Glutamatergic neuron (in vitro differentiated cells): ENCODE measurements at places on chromosomes 4 and X.

- no peak for DNase-seq
These were observed 48.6 kb downstream of the VEGFC start for GRCh38 chr4:176744091-176744490.

DNA sequence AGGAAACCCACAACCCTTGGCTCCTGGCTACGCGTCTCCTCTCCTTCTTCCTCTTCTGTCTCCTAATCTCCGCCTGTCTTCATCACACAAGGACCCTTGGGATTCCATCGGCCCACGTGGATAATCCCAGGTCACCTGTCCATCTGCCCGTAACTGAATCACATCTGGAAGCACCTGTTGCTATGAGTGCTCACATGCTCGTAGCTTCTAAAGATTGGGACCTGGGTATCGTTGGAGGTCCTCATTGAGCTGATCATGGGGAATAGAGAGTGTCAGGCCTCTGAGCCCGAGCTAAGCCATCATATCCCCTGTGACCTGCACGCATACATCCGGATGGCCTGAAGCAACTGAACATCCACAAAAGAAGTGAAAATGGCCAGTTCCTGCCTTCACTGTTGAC, 175.4 kb downstream of the SHOX start:
- DNase-seq: no peak

DNA sequence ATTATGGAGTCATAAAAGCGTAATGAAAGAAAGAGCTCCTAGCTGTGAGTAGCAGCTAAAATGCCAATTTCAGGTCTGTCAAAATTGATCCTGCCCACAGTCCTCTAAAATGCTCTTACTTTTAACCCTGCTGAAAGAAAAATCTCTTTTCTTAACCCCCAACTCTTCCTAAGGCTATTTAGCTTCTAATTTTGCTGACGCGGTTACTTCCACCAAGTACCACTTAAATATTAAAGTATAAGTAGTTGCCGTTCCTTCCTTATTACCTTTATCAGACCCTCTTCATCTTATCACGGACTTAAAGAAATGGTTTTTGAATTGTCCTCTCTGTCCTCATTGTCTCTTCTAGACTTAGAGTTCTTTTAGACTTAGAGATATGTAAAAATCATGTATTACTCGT, 272.2 kb downstream of the FRMPD4 start:
- DNase-seq: no peak

DNA sequence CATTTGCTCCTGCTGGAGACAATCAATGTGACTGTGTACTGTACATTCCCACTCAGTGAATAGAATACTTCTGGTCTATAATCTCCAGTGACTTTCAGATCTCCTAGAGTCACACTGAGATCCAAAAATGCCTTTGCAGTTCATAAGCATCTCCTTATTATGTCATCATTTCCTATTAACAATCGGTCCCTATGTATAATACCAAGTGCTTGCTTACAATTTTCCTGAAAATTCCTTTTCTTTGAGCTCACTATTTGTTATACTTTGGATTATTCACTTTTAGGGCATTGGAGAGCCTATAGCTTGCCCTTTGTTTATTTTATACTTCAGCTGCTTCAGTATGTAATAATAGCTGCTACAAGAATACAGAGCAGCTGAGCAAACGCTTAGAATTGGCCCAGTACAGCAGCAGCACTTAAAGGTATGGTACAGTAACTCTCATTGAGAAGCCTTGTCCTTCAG, 313.0 kb downstream of the DCTD start:
- DNase-seq: no peak

DNA sequence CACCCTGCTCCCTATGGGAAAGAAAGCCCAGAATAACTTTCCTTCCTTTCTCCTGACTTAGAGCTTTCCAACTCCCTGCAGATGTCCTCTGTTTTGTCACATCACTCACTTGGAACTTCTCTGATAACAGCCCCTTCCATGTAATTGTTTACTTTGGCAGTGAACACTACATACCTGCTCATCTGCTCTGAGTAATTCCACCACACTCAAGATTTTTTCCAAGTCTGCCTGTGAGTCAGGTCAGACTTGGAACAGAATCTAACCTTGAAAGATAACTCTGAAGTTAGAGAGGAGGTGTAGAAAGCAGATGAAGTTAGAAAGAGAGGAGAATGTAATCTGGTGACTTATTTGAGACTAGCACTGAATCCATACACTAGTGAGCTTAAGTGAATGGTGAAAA, 7.4 kb downstream of the MAGEB10 start:
- DNase-seq: no peak

DNA sequence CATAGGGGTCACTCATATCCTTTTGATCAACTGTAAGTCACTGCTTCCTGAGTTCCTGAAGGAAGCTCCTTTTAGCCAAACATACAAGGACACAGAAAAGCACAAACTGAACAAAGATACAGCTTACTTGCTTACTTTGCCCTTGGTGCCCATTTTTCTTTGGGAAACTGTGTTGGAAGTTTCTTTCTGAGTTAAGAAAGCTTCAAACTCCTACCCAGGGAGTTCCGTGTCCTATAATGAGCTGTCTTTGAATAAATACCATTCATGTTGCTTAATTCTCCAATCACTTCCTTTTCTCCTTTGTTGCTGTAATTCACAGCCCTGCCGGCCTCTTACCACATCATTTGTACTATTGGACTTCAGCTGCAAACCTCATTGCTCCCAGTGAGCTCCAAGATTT, at the start of gene ADH4:
Gene ADH4, minus strand, starts transcription at position 228 of the 400 bp plus-strand sequence. Its CDS starts 75 bp downstream, at position 153.
- DNase-seq: no peak

DNA sequence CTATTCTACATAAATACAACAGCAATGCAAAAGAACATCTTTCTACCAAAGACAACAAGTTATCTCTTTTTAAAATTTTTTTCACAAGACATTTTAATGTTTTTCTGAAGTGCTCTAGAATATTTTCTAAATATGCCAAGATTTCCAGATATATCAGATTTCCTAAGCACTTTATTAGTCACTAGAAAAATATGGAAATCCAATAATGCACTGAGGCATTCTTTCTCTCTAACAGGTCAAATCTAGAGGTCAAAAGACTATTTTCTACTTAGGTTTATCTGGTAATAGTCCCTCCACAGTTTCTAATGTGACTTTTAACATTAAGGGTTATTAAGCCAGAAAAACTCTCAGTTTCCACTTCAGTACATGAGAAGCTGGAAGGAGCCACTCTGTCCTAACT, 1041.2 kb upstream of the INTU start:
- DNase-seq: no peak
